Ovary (tissue), 10 donors: ENCODE measurements at places on chromosomes 3 and 15. TPM values are rescaled to one million over a fixed set of nuclear protein-coding genes. Genes with fewer than 3 reads are reported as not detected.

GRCh38 chr3:57227930-57228751 is 612 bp downstream of the APPL1 start:
- H3K4me1 ChIP-seq = peaks cover 7% of the 10 kb centered on the region
- peak; percentile 53 for DNase-seq
- peak overlapping the region; percentile 96 for H3K4me3 ChIP-seq

DNA sequence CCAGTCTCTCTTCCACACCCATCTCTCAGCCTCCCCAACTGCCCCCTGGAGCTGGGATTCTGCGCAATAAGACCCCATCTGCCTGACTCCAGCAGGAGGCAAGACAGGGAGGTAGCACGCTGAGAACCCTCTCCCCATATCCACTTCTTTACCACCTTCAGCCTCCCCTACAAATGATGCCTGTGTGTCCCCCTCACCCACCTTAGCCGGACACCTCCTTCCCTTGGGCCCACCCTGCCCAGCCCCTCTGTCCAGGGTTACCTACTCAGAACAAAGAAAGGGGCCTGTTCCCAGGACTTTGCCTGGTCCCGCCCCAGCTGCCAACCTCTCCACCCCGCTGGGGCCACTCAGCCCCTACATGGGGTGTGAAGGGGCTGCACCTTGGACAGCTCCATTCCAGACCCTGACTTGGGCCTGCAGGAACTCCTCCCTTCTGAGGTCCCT is 40.8 kb upstream of the ATP2B2 start:
- no peak overlapping the region for H3K4me3 ChIP-seq
- H3K36me3 ChIP-seq = no peaks in the 10 kb centered on the region
- H3K27me3 ChIP-seq = no peaks in the 10 kb centered on the region
- H3K4me1 ChIP-seq = no peaks in the 10 kb centered on the region

The PRSS50 gene
- total RNA-seq = 0.60 TPM

The NR2E3 gene
- total RNA-seq = 0.24 TPM

- no peak overlapping the region for H3K4me3 ChIP-seq
- no peaks in the 10 kb centered on the region for H3K36me3 ChIP-seq
- no peak for DNase-seq
These were observed 435.6 kb upstream of the ATP10A start for GRCh38 chr15:26298659-26299170.

The NR1I2 gene
- 0.23 TPM for total RNA-seq

The ELL3 gene
- total RNA-seq = 3.8 TPM

The SPSB4 gene
- total RNA-seq = not detected

The CAND2 gene
- total RNA-seq = 11.4 TPM

The FOXB1 gene
- total RNA-seq = not detected

The MORC1 gene
- 0.18 TPM for total RNA-seq

The C3orf70 gene
- 16.5 TPM for total RNA-seq

The CHRM5 gene
- total RNA-seq = 0.08 TPM

The MASP1 gene
- total RNA-seq = 4.0 TPM

GRCh38 chr3:28612232-28612631 is 263.6 kb upstream of the AZI2 start:
- no peaks in the 10 kb centered on the region for H3K36me3 ChIP-seq
- DNase-seq = no peak
- no peaks in the 10 kb centered on the region for H3K27me3 ChIP-seq
- no peak overlapping the region for H3K27ac ChIP-seq
- H3K4me3 ChIP-seq = no peak overlapping the region

DNA sequence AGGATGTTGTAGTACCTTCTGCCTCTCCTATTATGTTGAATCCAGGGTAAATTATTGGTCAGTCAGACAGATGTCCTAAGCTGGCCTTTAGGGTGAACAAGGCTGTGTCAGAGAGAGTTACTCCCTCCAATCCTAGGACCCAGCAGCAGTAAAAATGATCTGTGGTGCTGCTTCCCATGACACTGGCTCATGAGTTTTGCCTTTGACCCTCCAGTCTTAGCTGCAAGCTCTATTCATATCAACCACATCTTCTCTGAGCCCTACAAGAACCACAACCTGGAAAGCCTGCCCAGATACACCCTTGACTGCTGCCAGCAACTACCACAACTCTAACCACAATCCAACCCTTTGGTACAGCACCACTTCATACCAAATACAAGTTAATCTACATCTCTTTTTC is 27.2 kb upstream of the PHLDB2 start:
- no peak overlapping the region for H3K27ac ChIP-seq
- no peaks in the 10 kb centered on the region for H3K4me1 ChIP-seq
- no peak overlapping the region for H3K4me3 ChIP-seq
- DNase-seq = no peak

The NUP210 gene
- total RNA-seq = 1.6 TPM

The ITIH1 gene
- total RNA-seq = 0.53 TPM

- H3K4me1 ChIP-seq = no peaks in the 10 kb centered on the region
- H3K4me3 ChIP-seq = no peak overlapping the region
- H3K27me3 ChIP-seq = no peaks in the 10 kb centered on the region
These were observed 16.1 kb downstream of the ALS2CL start for GRCh38 chr3:46677411-46677726.

The ACP3 gene
- 11.3 TPM for total RNA-seq

DNA sequence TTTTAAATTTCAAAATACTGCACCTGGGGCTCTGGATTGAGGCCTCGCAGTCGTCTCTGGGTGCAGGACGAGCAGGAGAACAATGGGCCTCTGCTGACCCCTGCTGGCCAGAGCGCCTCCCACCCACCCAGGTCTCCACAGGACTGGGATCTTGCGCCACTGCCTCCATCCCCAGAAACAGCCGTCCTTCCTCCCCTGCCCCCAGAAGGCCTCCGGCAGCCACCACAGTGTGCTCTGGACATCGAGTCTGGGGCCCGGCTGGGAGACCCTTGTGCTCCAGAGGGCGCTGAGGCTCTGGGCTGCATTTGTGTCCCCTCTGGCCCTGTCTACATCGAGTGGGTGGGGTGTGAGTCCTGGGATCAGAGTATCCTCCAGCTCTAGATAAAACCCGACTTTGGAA is 6.7 kb upstream of the ACSBG1 start:
- H3K4me1 ChIP-seq = no peaks in the 10 kb centered on the region
- no peaks in the 10 kb centered on the region for H3K36me3 ChIP-seq
- DNase-seq = peak; percentile 90
- H3K27ac ChIP-seq = no peak overlapping the region

The ERC2 gene
- total RNA-seq = 2.9 TPM

- peak; percentile 52 for DNase-seq
- no peaks in the 10 kb centered on the region for H3K36me3 ChIP-seq
- no peaks in the 10 kb centered on the region for H3K4me1 ChIP-seq
- no peak overlapping the region for H3K27ac ChIP-seq
- H3K4me3 ChIP-seq = no peak overlapping the region
These were observed 112.0 kb upstream of the MCTP2 start for GRCh38 chr15:94119298-94119811.

The RBP2 gene
- total RNA-seq = not detected

- no peaks in the 10 kb centered on the region for H3K36me3 ChIP-seq
- H3K4me1 ChIP-seq = peaks cover 8% of the 10 kb centered on the region
- no peaks in the 10 kb centered on the region for H3K27me3 ChIP-seq
- H3K27ac ChIP-seq = peak overlapping the region; percentile 86
- H3K4me3 ChIP-seq = peak overlapping the region; percentile 94
These were observed 1.6 kb downstream of the SHF start for GRCh38 chr15:45185903-45186770.

DNA sequence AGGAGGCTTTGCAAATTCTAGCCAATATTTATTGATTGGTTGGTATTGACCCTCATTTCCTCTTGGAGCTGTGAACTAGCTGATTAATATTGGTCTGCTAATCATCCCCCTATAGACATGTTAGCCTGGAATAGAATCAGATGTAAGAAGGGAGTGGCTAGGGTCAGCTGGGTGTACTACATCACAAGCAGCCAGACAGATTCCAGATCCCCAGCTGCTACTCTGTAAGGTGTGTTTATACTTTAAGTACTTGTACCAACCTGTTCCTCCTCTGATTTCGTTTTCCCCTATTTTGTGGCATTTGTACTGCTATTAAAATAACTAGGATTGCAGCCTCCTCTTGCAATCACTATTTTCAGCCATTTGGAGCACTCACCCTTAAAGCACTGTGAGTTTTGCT is 49.9 kb downstream of the PARP15 start:
- no peaks in the 10 kb centered on the region for H3K27me3 ChIP-seq
- H3K27ac ChIP-seq = no peak overlapping the region
- no peak for DNase-seq
- no peak overlapping the region for H3K4me3 ChIP-seq

The SLITRK3 gene
- 0.36 TPM for total RNA-seq

DNA sequence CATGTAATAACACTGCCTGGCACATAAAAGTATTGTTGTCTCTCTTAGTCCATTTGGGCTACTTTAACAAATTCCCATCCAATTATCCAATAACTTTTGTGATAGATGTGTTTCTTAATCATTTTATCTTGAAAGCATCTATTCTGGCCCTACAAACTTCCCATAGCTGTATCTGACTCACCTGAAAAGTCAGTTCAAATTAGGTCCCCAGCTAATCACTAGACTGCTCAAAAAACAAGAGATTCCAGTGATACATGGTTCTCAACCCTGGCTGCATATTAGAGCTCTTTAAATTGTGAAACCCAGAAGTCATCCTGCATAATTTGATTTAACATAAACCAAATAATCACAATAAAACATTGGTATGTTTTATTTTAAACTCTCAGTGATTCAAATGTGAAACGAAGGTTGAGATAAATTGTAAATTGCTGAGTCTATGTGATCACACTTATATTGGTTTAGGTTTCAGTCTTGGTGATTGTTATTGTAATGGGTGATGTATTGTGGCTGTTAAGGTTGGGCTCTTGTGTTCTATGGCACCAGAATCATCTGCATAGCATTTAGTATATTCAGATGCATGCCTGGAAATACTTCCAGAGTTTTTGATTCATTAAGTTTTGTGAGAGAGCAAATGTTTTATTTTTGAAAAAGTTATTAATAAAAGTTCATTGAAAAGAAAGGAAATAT is 268.9 kb upstream of the KCNMB2 start:
- no peaks in the 10 kb centered on the region for H3K27me3 ChIP-seq
- H3K36me3 ChIP-seq = no peaks in the 10 kb centered on the region
- DNase-seq = no peak
- H3K4me1 ChIP-seq = no peaks in the 10 kb centered on the region
- H3K27ac ChIP-seq = no peak overlapping the region

GRCh38 chr15:89496155-89497098 is at the start of gene RHCG:
Gene RHCG (minus strand): TSS chr15:89496583. CDS start chr15:89496544, 39 bp downstream.
- H3K4me3 ChIP-seq = no peak within 1 kb of the TSS
- no peak for DNase-seq
- peaks cover 4% of the 10 kb centered on the region for H3K4me1 ChIP-seq
- H3K27me3 ChIP-seq = no peaks in the 10 kb centered on the region

The SKOR1 gene
- 1.0 TPM for total RNA-seq

DNA sequence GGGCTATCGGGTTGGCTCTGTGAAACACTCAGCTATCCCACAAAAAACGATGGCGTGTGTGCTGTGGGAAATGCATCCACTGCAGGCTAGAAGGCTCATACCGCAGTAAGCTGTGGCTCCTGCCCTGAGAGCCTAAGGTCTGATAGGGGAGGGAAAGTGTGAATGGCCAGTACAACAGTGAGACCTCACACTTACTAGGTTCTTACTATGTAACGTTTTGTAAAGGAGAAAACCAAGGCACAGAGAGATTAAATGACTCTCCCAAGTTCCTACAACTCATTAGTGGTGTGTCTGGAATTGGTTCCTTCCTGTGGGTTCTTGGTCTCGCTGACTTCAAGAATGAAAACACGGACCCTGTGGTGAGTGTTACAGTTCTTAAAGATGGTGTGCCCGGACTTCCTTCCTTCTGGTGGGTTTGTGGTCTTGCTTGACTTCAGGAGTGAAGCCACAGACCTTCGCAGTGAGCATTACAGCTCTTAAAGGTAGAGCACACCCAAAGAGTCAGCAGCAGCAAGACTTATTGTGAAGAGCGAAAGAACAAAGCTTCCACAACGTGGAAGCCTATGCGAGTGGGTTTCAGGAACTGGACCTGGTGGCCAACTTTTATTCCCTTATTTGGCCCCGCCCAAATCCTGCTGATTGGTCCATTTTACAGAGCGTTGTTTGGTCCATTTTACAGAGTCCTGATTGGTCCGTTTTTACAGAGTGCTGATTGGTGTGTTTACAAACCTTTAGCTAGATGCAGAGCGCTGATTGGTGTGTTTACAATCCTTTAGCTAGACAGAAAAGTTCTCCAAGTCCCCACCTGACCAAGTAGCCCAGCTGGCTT is 161.7 kb downstream of the POLR2M start:
- H3K27ac ChIP-seq = no peak overlapping the region
- DNase-seq = no peak
- no peaks in the 10 kb centered on the region for H3K27me3 ChIP-seq
- no peaks in the 10 kb centered on the region for H3K36me3 ChIP-seq
- no peaks in the 10 kb centered on the region for H3K4me1 ChIP-seq
- no peak overlapping the region for H3K4me3 ChIP-seq

DNA sequence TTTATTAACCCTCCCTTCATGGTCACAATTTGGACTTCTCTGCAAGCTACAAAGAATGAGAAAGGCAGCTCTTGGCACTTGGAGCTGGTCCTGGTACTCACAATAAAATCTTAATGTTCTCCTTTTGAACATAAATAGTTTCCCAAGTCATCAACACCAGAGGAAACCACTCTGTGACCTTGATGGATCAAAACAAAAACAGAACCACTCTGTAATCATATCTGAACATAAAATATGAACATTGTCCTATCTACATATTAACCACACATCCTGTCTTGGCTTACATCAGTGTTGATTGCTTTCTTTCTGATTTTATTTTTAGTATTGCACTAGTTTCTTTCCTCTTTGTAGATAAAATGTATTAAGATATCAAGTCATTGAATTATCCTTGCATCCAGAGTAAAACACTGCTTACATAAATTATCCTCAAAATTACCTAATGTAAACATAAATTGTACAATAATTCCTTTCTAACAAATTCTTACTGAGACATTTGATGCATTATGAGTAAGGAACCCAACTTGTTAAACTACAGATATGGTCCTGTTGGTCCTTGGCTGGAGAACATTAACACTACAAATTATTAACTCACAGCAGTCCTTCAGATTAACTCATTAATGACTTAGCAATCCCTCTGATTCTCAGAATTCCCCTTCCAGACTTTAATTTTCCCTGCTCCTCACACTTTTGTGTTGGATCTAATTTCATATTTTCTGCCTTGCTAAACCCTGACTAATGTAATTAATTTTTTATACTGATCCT is 860.5 kb downstream of the DIPK2A start:
- H3K27me3 ChIP-seq = no peaks in the 10 kb centered on the region
- no peak for DNase-seq
- no peak overlapping the region for H3K27ac ChIP-seq
- peaks cover 2% of the 10 kb centered on the region for H3K4me1 ChIP-seq
- H3K36me3 ChIP-seq = no peaks in the 10 kb centered on the region

GRCh38 chr3:16309558-16309957 is 44.5 kb downstream of the OXNAD1 start:
- no peaks in the 10 kb centered on the region for H3K36me3 ChIP-seq
- no peak for DNase-seq
- H3K27me3 ChIP-seq = no peaks in the 10 kb centered on the region

GRCh38 chr15:47670365-47670764 is 46.9 kb upstream of the SEMA6D start:
- H3K27me3 ChIP-seq = no peaks in the 10 kb centered on the region
- peaks cover 8% of the 10 kb centered on the region for H3K4me1 ChIP-seq
- H3K27ac ChIP-seq = no peak overlapping the region
- no peak overlapping the region for H3K4me3 ChIP-seq
- no peak for DNase-seq

The ZMYND10 gene
- total RNA-seq = 75.1 TPM
